Activated CD4-positive, alpha-beta T cell treated with anti-CD3 and anti-CD28 coated beads, Interleukin-2, amount 50 U/mL, for 4 hours (primary cell): ENCODE measurements at places on chromosomes 7 and 10.

- no peak for DNase-seq
Measured at GRCh38 chr7:53383131-53383530, 347.7 kb downstream of the POM121L12 start.

- DNase-seq = no peak
Measured at GRCh38 chr7:69620063-69620462, 21.8 kb downstream of the AUTS2 start.

DNA sequence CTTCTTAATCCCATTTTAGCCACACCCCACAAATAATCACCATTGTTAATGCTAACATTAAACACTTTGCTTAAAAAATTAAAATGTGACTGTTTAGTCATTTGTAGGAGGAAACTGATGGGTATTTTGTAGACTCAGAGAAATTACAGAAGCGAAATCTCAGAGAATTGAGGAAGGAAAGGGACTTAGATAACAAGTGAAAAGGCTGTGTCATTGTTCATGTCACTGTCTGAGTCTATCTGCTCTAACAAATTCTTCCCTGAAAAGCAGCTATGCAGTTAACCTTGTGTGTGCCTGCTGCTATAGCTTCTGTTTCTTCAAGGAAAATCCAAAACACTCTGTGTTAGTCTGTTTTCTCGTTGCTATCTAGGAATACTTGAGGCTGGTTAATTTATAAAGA lies 40.9 kb upstream of the PLXDC2 start:
- no peak for DNase-seq

DNA sequence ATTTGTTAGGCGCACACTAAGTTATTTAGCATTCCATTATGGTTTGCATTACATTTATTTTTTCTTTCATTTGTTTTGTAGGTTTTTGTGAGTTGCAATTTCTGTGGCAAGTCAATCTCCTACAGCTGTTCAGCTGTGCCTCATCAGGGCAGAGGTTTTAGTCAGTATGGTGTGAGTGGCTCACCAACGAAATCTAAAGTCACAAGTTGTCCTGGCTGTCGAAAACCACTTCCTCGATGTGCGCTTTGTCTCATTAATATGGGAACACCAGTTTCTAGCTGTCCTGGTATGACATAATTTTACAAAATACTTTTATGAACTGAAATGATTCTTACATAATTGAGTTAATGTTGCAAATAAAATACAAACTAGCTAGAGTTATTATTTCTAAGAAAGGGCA lies 29.5 kb downstream of the MIOS start:
- DNase-seq = no peak
